ENCODE measurements at places on chromosomes 2 and 18. TPM values are rescaled to one million over a fixed set of nuclear protein-coding genes. Genes with fewer than 3 reads are reported as not detected.

DNA sequence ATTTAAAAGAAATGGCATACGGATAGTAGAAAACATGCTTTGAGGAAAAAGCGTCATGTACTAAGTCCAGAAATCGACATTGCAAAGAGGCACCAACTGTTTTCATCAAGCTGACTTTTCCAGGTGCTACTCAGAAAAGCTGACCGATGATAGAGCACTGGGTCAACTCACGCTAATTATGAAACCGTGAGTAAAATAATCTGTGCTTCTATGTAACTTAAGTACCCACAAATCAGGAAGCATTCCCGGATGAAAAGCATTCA lies 353 bp upstream of the NUP35 start:
- H3K4me1 ChIP-seq: no peaks in the 10 kb centered on the region
- DNase-seq: no peak
- H3K4me3 ChIP-seq: peak overlapping the region; percentile 79

GRCh38 chr2:200373231-200373630 lies 66.7 kb downstream of the SPATS2L start:
- H3K36me3 ChIP-seq: no peaks in the 10 kb centered on the region
- H3K4me3 ChIP-seq: no peak overlapping the region
- no peak overlapping the region for H3K27ac ChIP-seq
- no peaks in the 10 kb centered on the region for H3K27me3 ChIP-seq
- peaks cover 7% of the 10 kb centered on the region for H3K4me1 ChIP-seq
- no peak for DNase-seq

DNA sequence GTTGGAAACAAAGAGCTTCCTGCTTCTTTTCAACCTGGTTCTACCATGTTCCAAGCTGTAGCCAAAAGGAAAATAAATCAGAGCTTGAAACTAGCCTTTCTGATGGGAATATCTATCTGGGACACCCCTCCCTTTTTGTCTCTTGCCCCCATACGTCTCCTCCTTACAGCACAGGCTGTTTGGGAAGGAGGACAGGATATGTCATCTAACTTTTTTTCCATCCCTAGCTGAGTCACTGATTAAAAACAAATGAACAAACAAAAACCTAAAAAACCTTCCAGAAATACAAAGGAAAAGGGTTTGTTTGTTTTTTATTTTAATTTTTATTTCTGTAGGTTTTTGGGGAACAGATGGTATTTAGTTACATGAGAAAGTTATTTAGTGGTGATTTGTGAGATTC lies 151.6 kb downstream of the FAM210A start:
- H3K27ac ChIP-seq: no peak overlapping the region
- no peaks in the 10 kb centered on the region for H3K4me1 ChIP-seq
- H3K4me3 ChIP-seq: no peak overlapping the region
- H3K27me3 ChIP-seq: no peaks in the 10 kb centered on the region

- DNase-seq: no peak
- no peaks in the 10 kb centered on the region for H3K4me1 ChIP-seq
- H3K27ac ChIP-seq: no peak overlapping the region
- peaks cover 17% of the 10 kb centered on the region for H3K27me3 ChIP-seq
- H3K4me3 ChIP-seq: no peak overlapping the region
Observed at GRCh38 chr18:911025-911424, 6.4 kb downstream of the ADCYAP1 start.

- DNase-seq: no peak
- H3K27me3 ChIP-seq: no peaks in the 10 kb centered on the region
- no peak overlapping the region for H3K4me3 ChIP-seq
- H3K27ac ChIP-seq: peak overlapping the region; percentile 29
- no peaks in the 10 kb centered on the region for H3K36me3 ChIP-seq
Observed at GRCh38 chr18:777021-777420, 35.0 kb downstream of the YES1 start.

DNA sequence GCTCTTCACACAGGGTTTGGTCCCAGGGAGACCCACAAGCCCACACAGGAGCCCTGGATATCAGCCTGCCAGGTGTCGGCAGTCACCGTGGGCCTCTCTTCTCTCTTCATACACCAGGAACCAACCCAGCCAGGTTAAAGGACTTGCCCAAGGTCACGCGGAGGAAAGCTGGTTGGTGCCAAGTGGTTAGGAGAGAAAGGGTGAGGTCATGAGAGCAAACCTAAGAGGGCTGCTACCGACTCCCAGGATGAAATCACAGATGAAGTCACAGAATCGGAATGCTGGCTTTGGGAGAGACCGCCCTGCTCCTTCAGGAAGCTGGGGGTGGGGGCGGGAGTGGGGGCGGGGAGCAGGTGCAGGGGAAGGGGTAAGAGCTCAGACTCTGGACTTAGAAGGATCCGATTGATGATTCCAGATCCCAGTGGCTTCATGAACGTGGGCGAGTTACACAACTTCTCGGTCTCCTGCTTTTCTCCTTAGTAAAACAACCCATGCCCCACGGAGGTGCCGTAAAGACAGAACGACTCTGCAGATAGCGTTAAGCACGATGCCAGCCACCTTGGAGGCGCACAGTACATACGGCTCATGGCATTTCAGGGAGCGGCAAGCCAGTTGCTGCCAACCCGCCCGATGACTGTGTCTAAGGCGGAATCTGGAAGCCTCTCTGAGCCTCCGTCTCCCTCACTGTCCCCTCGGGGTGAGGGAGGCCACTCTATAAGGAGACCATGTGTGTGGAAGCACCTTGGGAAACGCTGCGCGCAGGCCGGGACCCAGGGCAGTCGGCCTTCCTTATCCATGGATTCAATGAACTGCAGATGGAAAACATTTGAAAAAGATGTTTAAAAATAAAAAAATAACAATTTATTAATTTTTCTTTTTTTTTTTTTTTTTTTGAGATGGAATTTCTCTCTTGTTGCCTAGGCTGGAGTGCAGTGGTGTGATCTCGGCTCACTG lies 23.0 kb upstream of the TAF1B start:
- H3K4me1 ChIP-seq: no peaks in the 10 kb centered on the region
- H3K27me3 ChIP-seq: no peaks in the 10 kb centered on the region
- no peaks in the 10 kb centered on the region for H3K36me3 ChIP-seq
- no peak for DNase-seq
- no peak overlapping the region for H3K27ac ChIP-seq

DNA sequence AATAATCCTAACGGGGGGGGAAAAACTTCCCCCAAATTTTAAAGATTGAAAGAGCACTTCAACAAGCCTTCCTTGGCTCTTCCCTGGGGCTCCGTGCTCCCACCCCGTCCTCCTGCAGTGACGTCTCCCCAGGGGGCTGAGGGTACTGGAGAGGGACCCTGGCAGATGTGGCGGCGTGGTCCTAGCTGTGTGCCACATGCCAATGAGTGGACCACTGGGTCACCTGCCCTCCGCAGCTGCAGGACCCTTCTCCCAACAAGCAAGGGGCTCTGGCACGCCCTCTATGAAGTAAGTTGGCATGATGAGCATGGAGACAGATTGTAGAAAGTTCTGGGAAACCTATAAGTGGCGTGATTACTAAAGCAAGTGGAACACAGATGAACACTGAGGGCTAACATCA lies 46.7 kb downstream of the PXDN start:
- no peaks in the 10 kb centered on the region for H3K4me1 ChIP-seq
- no peaks in the 10 kb centered on the region for H3K27me3 ChIP-seq
- H3K4me3 ChIP-seq: no peak overlapping the region
- no peaks in the 10 kb centered on the region for H3K36me3 ChIP-seq
- H3K27ac ChIP-seq: no peak overlapping the region

- H3K36me3 ChIP-seq: no peaks in the 10 kb centered on the region
- no peak for DNase-seq
- H3K27me3 ChIP-seq: no peaks in the 10 kb centered on the region
- H3K27ac ChIP-seq: no peak overlapping the region
- no peaks in the 10 kb centered on the region for H3K4me1 ChIP-seq
Observed at GRCh38 chr2:187658952-187659525, 104.8 kb upstream of the TFPI start.

- H3K4me3 ChIP-seq: no peak overlapping the region
- no peak for DNase-seq
- no peaks in the 10 kb centered on the region for H3K4me1 ChIP-seq
- no peak overlapping the region for H3K27ac ChIP-seq
- no peaks in the 10 kb centered on the region for H3K27me3 ChIP-seq
Observed at GRCh38 chr2:233966388-233966787, 49.2 kb downstream of the TRPM8 start.

GRCh38 chr2:144379851-144380311 lies 140.0 kb downstream of the ZEB2 start:
- H3K27me3 ChIP-seq: no peaks in the 10 kb centered on the region
- no peak overlapping the region for H3K4me3 ChIP-seq
- no peaks in the 10 kb centered on the region for H3K36me3 ChIP-seq
- H3K4me1 ChIP-seq: no peaks in the 10 kb centered on the region

GRCh38 chr2:7676714-7677113 lies 759.5 kb downstream of the RNF144A start:
- H3K4me3 ChIP-seq: no peak overlapping the region
- H3K36me3 ChIP-seq: no peaks in the 10 kb centered on the region
- DNase-seq: no peak

DNA sequence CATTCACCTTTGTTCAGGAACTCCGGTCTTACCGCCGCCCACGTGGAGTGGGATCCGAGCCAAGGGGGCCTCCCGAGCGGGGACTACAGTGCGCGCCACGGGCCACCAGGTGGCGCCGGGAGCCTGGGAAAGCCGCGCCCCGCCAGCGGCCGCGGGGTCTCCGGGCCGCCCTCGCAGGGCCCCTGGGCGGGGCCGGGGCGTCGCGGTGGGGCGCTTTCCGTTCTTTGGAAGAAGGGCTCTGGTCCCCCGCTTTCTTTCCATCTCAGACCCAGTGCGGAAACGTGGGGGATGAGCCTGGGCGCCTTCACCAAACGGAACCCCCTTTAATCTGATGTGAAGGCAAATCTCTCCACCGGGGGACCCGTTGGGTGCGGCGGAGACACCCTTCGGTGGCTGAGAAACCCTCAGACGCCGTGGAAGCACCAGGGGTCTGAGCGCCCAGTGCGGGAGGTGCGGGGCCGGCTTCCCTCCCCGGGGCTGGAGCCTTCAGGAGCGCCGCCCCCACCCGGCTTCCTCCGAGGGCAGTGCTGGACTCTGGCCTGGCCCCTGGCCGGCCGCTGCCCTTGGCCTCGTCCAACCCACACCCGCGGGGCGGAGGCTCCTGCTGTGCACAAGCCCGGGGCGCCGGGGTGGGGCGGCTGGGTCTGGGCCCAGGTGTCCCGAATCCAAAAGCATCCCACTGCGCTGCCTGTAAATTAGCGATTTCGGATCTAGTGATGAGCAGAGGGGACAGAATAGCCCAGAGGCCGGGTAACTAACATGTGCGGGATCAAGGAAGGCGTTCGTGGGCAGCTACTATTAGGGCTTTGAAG lies 44.6 kb downstream of the GORASP2 start:
- H3K27ac ChIP-seq: peak overlapping the region; percentile 88
- no peaks in the 10 kb centered on the region for H3K4me1 ChIP-seq
- no peaks in the 10 kb centered on the region for H3K36me3 ChIP-seq
- peak overlapping the region; percentile 71 for H3K4me3 ChIP-seq
- peak; percentile 87 for DNase-seq

- peak overlapping the region; percentile 64 for H3K27ac ChIP-seq
- no peaks in the 10 kb centered on the region for H3K27me3 ChIP-seq
- DNase-seq: no peak
- H3K36me3 ChIP-seq: no peaks in the 10 kb centered on the region
Observed at GRCh38 chr2:12469141-12469561, 247.6 kb upstream of the TRIB2 start.

DNA sequence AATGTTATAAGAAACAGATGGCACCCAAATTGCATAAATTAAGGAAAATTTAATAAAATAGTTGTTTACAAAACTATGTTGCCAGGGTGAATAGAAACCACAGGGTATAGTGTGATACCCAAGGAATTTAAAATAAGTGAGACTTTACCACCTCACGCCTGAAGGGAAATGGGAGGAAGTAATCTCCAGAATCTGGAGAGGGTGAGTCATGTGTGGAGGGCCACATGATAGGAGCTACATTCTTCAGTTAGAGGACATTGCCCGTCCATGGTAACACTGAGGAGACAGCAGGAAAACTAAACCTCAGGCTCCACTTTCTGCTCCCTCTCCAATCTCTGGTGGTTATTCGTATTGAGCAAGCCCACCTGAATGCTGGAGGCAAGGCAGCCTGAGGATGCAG lies 97.2 kb upstream of the NXPH2 start:
- DNase-seq: no peak
- H3K4me1 ChIP-seq: no peaks in the 10 kb centered on the region
- no peaks in the 10 kb centered on the region for H3K27me3 ChIP-seq
- no peak overlapping the region for H3K27ac ChIP-seq
- H3K4me3 ChIP-seq: no peak overlapping the region
- no peaks in the 10 kb centered on the region for H3K36me3 ChIP-seq

DNA sequence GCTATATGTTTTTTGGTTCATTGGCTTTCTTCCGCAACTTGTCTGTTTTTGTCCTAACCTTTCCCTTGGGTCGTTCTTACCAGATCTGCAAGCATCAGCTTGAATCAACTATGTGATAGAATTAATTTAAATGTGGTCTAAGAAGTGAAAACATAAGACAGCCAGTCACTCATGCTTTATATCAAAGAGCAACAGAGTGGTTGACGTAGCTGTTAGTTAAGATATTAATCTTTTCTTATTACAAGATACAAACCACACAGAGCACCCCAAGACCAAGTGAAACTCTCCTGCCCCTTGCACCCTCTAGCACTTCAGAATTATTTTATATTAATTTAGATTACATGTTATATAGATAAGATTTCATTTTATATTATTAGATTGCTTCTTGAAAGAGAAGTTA lies 15.2 kb downstream of the IL18RAP start:
- no peak overlapping the region for H3K4me3 ChIP-seq
- no peaks in the 10 kb centered on the region for H3K36me3 ChIP-seq
- H3K27ac ChIP-seq: no peak overlapping the region
- DNase-seq: no peak
- H3K27me3 ChIP-seq: no peaks in the 10 kb centered on the region

DNA sequence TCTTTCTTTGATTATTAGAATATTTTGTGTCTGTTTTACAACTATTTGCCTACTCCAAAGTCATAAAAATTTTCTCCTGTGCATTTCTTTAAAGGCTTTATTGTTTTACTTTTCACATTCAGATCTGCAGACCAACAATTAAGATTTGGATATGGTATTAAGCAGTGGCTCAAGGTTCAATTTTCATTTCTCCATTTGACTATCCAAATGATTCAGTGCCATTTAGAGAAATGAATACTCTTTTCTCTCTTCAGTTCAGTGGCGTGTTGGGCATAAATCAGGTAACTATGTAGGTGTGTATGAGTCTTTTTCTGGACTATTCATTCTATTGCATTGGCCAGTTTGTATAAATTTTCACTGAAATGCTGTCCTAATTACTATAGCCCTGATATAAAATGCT lies 57.3 kb upstream of the IL1R1 start:
- H3K36me3 ChIP-seq: no peaks in the 10 kb centered on the region
- no peak overlapping the region for H3K4me3 ChIP-seq
- no peaks in the 10 kb centered on the region for H3K27me3 ChIP-seq
- no peak for DNase-seq

The SNED1 gene
- 19.7 TPM for total RNA-seq

The IRS1 gene
- total RNA-seq: 46.7 TPM

The CRYBA2 gene
- total RNA-seq: not detected

The HOXD10 gene
- 6.8 TPM for total RNA-seq

The TRIM54 gene
- total RNA-seq: 0.88 TPM

The CNOT11 gene
- 20.7 TPM for total RNA-seq

The AQP4 gene
- total RNA-seq: 0.40 TPM

The KIAA1328 gene
- 16.5 TPM for total RNA-seq
